ENCODE measurements at places on chromosomes 5 and 9. TPM values are rescaled to one million over a fixed set of nuclear protein-coding genes. Genes with fewer than 3 reads are reported as not detected.

Gene EFNA5
- 19.2 TPM for total RNA-seq

Gene SPEF2
- 1.7 TPM for total RNA-seq

Gene CATSPER3
- total RNA-seq = 0.41 TPM

Gene KIF24
- total RNA-seq = 3.4 TPM

Gene RASEF
- total RNA-seq = 8.1 TPM

Gene TRIP13
- total RNA-seq = 71.3 TPM

Gene GLRA1
- total RNA-seq = not detected

Gene GRXCR2
- not detected for total RNA-seq

Gene MYORG
- 6.3 TPM for total RNA-seq

Gene STKLD1
- total RNA-seq = 1.7 TPM

Gene RASGRF2
- total RNA-seq = 1.6 TPM

Gene PCDHGA12
- total RNA-seq = not detected

Gene TPPP
- 5.5 TPM for total RNA-seq

Gene STOML2
- total RNA-seq = 267 TPM

Gene GPR151
- total RNA-seq = not detected

Gene SUSD3
- 0.65 TPM for total RNA-seq

Gene CDC25C
- total RNA-seq = 10.5 TPM

Gene SOWAHA
- total RNA-seq = 0.08 TPM

Gene C5
- total RNA-seq = 12.4 TPM

Gene CARTPT
- total RNA-seq = not detected

Gene LOX
- 2.0 TPM for total RNA-seq

Gene DCANP1
- not detected for total RNA-seq

Gene HCN1
- not detected for total RNA-seq

Gene PRUNE2
- total RNA-seq = not detected

Gene DROSHA
- 39.5 TPM for total RNA-seq

Gene HTR4
- not detected for total RNA-seq
